ENCODE measurements at places on chromosomes 1 and 21.

DNA sequence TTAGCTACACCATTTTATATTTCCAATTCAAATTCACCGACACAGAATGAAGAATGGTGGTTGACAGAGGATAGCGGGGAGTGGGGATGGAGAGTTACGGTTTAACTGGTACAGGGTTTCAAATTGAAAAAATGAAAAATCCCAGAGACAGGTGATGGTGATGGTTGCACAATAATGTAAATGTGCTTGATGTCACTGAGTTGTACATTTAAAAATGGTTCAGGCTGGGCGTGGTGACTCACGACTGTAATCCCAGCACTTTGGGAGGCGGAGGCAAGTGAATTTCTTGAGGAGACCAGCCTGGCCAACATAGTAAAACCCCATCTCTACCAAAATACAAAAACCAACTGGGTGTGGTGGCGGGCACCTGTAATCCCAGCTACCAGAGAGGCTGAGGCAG is 31.2 kb upstream of the SHCBP1L start:
- no peak for DNase-seq

- DNase-seq = no peak
Observed at GRCh38 chr1:14677292-14677971, 78.9 kb downstream of the KAZN start.

DNA sequence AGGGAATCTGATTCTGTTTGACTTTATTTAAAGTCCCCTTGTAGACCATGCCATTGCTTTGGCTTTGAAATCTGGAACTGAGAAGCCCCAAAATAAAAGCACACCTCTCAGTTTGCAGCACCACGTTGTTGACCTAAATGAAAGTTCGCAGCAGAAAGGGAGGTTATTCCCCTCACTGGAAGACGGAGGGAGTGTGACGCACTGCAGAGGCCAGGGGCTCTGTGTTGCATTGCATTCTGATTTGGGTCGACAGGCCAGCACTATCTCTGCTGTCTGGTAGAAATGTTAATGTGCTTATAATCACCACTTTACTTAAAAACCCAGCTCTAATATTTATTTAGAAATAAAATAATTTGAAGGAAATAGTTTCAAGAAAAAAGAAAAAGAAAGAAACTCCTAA is 675.2 kb upstream of the NR5A2 start:
- no peak for DNase-seq

- DNase-seq = no peak
Observed at GRCh38 chr1:218548764-218549163, 203.6 kb downstream of the TGFB2 start.

All from ELR (cell line).